ENCODE measurements at places on chromosomes 12 and 14. TPM values are rescaled to one million over a fixed set of nuclear protein-coding genes. Genes with fewer than 3 reads are reported as not detected.

Gene APOF
- total RNA-seq, result not detected

Gene SPTB
- 2.1 TPM for total RNA-seq

Gene CFAP54
- total RNA-seq, result 0.56 TPM

Gene BCAT1
- total RNA-seq, result 0.12 TPM

Gene PLA2G1B
- total RNA-seq, result not detected

Gene CHGA
- total RNA-seq, result 0.35 TPM

Gene RIPK3
- not detected for total RNA-seq

Gene SP7
- not detected for total RNA-seq

DNA sequence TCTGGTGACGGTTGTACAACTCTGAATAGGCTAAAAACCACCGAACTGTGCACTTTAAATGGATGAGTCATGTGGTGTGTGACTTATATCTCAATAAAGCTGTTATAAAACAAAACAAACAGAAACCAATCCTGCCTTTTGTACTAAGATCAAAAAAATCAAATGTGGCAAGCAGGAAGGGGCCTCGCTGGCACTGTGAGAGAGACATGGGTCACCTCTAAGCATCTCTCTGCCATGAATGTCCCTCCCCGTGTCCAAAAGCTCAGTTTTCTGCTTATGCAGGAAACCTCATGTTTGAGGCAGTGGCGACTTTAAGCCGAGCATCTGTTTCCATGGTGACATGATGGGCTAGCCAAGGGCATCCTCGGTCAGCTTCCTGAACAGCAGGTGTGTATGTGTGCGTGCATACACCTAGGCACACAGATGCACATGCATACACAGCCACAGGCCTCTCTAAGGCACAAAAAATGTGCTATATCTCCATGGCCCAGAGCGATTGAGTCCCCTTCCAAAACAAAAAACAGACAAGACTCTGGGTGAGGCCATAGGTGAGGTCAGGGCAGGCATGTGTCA, 44.4 kb downstream of the ARL6IP4 start:
- peak; percentile 3 for DNase-seq

DNA sequence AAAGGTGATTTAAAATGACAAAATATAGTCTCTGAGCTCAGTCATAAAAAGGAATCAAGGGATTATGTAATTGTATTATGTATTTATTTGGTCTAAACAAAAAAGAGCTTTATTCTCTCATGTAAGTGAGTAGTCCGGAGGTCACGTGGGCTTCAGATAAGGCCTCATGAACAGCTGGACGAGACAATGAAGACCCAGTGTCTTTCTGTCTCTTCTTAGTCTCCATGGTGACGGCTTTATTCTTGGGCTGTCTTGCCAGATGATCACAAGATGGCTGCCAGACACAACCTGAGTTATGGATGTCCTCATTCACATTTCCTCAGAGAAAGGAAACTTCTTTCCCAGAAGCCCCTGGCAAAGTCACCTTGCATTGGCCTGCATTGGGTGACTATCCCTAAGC, 98.6 kb downstream of the ARF6 start:
- DNase-seq, result no peak

- DNase-seq, result no peak
Observed at GRCh38 chr14:29352706-29353080, 575.0 kb downstream of the PRKD1 start.

DNA sequence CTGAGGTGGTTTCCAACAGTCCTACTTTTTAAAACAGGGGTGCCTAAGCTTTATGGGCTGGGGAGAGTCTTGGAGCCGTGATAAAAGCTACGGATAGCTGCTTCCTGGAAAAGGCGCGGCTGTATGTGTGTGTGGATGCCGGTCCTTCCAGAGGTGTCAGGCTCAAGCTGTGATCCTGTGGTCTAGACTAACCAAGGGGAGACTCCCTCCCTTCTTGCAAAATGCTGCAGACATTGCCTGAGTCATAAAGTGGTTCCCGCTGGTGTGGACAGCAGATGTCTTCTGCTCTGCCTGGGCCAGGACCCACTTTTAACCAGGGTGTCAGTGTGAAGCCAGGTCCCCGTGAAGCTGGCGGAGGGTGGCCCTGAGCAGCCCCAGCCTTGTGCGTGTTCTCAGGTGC, 37.8 kb downstream of the CCDC92 start:
- peak; percentile 67 for DNase-seq

DNA sequence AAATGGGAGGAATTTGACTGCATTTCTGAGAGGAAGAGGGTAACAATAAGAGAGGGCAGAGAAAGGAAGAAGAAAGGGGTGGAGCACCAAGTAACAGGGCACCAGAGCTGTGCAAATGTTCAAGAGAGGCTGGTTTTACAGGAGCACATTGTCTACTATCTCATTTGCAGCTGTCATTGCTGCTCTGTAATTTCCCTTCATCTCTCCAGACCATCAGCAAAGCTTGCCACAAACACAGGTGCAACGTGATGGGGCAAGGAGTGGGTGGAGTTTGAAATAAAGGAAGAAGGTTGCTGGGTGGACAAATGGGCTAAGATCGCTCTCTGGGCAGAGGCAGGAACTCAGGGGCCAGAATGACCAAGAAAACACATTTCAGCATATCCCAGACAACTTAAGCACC, 47.9 kb upstream of the PLEKHG6 start:
- no peak for DNase-seq

GRCh38 chr14:99245564-99246511, 26.2 kb downstream of the BCL11B start:
- no peak for DNase-seq

- peak; percentile 54 for DNase-seq
Observed at GRCh38 chr12:50258167-50258551, 25.2 kb downstream of the LIMA1 start.

DNA sequence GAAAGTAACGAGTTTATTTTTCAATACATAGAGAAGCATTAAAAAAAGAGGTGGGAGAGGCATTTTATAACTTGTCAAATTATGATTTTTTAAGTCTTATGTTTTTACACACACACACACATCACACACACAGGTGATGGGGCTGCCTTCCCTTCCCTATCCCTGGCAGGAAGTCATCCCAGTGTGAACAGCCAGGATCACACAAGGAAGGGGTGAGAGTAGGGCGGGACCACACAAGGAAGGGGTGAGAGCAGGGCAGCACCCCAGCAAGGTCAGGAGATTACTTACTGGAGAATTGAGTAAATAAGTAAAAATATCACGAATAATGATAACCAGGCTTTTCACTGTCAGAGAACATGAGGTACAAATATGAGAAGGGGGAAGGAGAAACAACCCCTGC, 372.6 kb downstream of the SEC23A start:
- no peak for DNase-seq

GRCh38 chr14:24875203-24875838, 174.6 kb downstream of the STXBP6 start:
- no peak for DNase-seq

DNA sequence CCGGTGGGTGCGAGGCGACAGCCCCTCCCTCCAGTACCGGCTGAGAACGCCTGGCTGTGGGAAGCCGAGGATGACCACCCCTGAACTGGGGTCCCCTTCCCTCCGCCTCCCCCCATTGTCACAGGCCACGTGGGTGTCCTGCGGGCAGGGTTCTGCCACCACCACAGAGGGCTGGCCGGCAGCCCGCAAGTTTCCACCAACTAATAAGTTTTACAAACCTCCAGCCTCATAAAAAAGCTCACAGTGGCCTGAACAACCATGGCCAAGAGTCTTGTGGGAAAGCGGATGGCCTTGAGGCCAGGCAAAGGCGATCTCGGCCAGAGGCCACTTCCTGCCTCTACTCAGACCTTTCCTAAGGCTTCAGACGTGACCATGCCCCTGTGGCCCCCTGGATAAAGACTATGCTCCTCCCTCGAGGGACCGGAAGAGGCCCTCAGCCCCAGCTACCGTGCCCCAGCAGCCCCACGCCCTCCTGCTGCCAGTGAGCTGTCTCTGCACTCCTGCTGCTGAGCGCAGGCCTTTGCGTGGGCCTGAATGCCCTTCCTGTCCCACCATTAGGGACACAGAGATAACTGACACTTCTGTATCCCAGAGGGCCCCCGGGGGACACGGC, 46.1 kb upstream of the DLK1 start:
- no peak for DNase-seq

DNA sequence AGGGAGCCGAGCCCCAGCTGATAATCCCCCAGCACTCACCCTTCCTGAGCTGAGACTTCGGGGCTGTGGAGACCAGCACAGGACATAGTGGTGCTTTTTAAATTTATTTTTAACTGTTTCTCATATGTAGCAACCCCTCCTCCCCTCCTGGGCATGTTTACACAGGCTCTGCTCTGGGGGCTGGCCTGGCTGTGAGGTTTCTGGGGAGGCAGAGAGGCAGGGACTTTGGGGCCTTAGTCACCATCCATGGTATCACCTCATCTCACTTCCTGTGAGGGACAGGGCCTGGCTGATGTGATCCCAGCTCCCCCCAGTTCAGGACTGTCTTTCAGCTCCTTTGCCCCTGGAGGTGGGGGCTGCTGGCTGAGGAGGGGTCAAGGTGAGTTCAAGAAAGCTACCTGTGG, 20.4 kb downstream of the VASH1 start:
- no peak for DNase-seq

DNA sequence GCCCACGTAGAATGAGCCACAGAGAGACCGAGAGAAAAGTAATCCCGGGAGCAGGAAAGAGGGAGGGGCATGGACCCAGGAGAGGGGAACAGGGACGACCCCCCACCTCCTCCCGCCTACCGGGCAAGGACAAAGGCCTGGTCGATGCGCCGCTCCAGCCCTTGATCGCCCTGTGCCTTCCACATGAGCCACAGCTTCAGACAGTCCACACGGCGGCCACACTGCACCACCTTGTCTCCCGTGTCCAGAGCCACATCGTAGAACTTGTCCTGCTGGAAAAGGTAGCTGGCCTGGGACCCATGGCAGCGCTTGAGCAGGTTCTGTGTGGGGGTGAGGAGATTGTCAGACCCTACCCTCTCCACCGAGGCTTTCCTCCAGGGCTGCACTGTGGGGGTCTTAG, 20.5 kb upstream of the ZNF740 start:
- DNase-seq, result no peak

GRCh38 chr14:89801136-89801535, 153.4 kb downstream of the EFCAB11 start:
- peak; percentile 49 for DNase-seq

DNA sequence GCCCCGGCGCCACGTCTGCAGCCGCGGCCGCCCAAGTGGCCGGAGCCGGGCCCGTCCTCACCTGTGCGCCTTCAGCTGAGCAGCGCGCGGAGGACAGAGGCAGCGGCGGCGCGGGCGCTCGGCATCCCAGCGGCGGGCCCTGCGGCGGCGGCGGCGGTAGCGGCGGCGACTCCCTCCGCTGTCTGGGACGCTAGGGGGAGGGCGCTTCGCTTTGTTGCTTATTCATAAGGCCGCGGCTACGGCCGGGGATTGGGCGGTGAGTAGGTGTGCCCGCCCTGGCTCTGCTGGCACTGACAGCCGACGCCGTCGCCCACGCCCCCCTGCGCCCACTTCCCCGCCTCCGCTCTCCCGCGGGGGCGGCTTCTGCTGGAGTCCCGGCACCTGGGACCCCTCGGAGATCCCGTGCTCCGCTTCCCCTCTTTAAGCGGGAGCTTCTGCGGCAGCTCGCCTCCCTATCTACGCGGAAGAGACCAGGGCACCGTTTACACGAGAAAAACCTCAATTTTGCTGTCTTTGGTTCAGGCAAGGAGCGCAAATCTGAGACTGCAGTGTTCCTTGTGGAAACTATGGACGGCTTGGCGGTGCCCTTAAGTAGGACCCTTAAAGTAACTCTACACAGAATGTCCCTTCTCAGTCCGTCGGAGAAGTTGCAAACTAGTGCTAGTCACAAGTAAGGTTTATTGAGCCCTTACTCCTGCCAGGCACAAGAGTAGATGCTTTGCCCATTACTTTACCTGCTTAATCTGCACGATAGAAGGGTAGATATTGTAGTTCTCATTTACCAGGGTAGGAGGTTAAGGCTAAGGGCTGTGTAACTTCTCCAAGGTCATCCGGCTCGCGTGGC, at the start of gene ARMH4:
ARMH4 (minus strand) TSS at position 200 of the 844 bp plus-strand sequence. CDS start 12,855 bp downstream, outside the sequence.
- DNase-seq, result peak; percentile 80

DNA sequence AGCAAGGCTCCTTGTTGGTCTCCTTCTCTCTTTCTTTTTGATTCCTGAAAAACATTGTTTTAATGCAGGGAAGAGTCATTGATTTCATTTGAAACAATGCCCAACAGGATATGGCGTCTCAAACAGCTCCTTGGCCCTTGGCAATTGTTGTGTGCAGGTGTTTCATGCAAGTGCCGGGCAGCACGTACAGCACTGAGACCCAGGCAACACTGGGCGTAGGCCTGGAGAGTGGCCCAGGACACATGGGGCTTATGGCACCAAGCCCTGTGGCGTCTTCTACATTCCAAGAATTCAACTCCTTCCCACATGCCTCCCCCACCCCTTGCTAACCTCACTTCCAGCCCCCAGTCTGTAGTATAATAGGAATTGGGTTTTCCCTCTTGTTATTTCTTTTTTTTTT, 230.4 kb downstream of the SPTSSA start:
- DNase-seq, result peak; percentile 4

- DNase-seq, result no peak
Observed at GRCh38 chr12:85225501-85225900, 54.5 kb upstream of the ALX1 start.

DNA sequence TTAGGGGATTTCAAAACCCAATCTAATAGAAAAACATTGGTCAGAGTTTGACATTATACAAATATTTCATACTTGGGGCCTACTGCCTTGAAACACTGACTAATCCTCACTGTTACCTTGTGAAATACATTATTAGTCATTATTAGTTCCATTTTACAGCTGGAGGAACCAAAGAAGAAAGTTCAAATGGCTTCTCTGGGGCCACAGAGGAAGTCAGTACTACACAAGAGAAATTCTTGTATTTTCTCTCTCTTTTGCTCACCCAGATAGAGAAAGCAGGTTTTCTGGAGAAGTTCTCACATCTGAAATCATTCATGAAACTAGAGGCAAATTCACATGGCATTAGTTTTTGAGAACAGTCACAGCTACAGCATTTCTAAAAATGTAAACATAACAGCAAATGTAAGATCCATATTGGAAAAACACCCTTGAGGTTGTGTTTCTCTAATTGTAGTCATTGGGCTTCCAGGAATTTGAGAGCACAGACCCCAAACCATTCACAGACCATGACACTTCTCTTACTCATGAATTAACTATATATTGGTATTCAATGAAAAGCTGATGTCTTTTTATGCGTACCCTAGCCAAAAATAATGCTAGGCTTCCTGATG, 83.0 kb downstream of the LLPH start:
- peak; percentile 20 for DNase-seq
